ENCODE measurements at places on chromosomes 3 and 15.

DNA sequence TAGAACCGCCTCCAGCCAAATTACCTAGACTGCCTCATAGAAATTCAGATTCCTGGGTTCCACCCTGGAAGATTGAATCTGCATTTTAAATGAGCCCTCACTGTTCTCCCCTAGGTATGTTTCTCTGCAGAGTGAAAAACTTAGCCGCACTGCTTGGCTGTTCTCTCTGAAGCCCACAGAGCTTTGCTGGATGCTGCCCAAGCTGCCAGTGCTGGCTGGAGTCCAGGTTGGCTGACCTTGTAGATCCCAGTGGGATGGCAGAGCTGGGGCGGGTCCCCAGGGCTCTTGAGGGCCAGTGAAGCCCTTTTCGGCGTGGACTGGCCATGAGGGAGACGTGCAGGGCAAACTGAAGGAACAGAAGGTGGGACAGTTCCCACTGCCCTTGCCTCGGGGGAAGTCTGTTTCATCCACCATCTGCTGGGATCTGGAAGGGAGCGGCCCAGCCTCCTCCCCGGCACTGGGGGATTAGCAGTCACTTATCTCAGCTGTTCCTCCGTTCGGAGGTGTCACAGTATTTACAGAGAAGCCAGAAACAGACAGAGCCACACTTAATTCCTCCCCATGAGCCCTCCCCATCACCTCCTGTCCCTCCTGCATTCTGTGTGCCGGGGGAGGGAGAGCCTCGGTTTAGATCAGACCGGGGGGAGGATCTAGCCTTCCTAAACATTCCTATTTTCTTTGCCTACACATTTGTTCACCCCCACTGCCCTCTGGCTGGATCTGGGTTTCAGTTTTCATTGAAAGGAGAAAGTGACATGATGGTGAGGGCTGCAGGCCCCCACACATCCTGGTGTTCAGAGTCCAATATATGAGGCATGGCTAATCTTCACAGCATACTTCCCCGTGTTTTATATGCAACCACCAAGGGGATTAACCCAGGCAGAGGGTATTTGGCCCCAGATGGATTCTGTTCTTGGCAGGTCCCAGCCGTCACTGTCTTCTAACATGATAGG, 4.1 kb upstream of the ACTC1 start:
- peak; percentile 74 for DNase-seq

GRCh38 chr3:33358172-33358781, 81.0 kb downstream of the FBXL2 start:
- DNase-seq: peak; percentile 36

GRCh38 chr3:151925876-151926275, 52.4 kb downstream of the SUCNR1 start:
- DNase-seq: no peak

DNA sequence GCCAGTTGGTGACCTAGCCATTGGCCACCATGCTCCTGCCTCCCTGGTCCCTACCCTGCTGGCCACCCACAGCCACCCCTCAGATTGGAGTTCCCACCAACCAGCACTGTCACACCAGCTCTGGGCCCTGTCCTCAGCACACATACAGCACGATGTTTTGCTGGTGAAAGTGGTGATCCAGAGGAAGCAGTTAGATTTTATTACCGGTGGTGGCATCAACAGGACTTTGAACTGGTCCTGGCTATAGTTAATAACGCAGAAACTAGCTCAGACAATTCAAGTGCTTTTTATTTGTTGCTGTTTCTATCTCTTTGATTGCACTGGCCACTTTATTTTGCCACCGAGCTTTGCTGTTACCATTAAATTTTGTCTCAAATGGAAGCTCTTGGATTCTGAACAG, 16.4 kb upstream of the KLHL24 start:
- DNase-seq: no peak

- DNase-seq: no peak
Measured at GRCh38 chr15:52124270-52124880, 11.8 kb upstream of the BCL2L10 start.

- no peak for DNase-seq
Measured at GRCh38 chr3:94520364-94520763, 457.5 kb downstream of the NSUN3 start.

- no peak for DNase-seq
Measured at GRCh38 chr15:56931639-56932508, 13.4 kb downstream of the TCF12 start.

DNA sequence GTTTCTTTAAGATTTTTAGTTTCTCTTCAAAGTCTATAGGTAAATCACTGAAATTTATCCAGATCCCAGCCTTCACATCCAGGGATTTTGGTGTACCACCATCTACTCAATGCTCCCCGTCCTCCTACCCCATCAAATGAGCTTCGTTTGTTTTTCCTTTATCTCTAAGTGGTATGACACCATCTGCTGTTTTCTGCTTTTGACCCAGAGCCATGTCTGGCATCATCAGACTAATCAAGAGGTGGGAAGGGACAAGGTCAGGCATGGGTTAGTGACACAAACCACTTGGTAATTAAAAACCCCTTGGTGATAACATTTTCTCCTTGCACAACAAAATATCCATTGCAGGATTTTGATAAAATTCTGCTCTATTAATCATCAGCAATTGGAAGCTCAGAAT, 92.7 kb upstream of the GOLGA8J start:
- no peak for DNase-seq

GRCh38 chr3:49674497-49674983, 389 bp downstream of the APEH start:
- no peak for DNase-seq

GRCh38 chr3:31634476-31634875, 101.8 kb downstream of the STT3B start:
- no peak for DNase-seq

- no peak for DNase-seq
Measured at GRCh38 chr3:143356839-143357238, 237.3 kb downstream of the CHST2 start.

DNA sequence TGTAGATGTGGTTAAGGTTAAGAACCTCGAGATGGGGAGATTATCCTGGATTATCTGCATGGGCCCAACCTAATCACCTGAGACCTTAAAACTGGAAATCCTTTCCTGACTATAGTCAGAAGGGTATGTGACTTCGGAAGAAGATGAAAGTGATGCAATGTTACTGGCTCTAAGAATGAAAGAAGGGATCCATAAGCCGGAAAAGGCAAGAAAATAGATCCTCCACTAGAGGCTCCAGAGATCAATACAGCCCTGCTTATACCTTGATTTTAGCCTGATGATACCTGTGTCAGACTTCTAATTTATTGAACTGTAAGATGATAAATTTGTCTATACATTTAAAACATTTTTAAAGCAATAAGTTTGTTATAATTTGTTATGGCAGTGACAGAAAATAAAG, 21.5 kb upstream of the GASK1A start:
- DNase-seq: no peak

DNA sequence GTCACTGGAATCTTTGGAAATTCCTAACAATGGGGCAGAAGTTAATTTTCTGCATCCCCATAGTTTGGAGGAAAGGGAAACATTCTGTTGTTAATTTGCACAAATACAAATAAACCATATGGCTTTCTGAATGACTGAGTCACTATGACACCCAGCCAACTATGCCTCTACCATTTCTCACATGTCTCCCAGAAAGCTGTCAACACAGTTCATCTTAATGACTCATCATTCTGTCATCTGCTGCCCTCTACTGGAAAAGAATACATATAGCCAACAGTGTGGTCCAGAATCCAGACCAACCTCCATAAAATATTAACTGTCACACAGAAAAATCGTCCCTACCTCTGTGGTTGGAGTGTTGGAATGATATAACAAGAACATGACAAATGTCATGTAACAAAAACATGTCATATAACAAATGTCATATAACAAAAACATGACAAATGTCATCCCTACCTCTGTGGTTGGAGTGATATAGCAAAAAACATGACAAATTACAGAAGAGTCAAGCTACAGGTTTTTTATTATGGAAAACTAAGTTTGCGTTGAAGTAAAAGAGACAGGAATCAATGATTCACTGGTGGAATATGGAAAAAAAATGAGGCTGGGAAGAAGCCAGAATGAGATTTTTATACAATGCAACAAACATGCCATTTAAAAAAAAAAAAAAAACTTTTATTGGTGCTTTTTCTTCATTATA, 47.7 kb upstream of the GYG1 start:
- no peak for DNase-seq

GRCh38 chr3:62276658-62277180, 96.6 kb downstream of the FEZF2 start:
- no peak for DNase-seq

DNA sequence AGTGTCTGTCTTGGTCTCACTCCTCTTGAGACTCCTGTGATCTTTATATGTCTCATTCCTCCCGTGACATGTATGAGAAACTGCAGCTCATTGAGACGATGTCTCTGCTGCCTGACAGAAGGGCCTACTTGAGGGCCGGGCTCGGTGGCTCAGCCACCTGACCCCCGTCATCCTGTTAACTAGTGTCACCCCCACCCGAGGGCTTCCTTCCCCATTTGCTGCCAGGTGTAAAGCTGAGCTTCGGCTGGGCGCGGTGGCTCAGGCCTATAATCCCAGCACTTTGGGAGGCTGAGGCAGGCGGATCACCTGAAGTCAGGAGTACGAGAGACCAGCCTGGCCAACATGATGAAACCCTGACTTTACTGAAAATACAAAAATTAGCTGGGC, 12.7 kb downstream of the SEMA4B start:
- DNase-seq: no peak

GRCh38 chr3:150213577-150213976, 194.5 kb upstream of the TSC22D2 start:
- DNase-seq: no peak

GRCh38 chr3:129576514-129577352, 29.7 kb downstream of the PLXND1 start:
- peak; percentile 63 for DNase-seq

GRCh38 chr3:179565496-179565895, 2.8 kb downstream of the ACTL6A start:
- DNase-seq: no peak

DNA sequence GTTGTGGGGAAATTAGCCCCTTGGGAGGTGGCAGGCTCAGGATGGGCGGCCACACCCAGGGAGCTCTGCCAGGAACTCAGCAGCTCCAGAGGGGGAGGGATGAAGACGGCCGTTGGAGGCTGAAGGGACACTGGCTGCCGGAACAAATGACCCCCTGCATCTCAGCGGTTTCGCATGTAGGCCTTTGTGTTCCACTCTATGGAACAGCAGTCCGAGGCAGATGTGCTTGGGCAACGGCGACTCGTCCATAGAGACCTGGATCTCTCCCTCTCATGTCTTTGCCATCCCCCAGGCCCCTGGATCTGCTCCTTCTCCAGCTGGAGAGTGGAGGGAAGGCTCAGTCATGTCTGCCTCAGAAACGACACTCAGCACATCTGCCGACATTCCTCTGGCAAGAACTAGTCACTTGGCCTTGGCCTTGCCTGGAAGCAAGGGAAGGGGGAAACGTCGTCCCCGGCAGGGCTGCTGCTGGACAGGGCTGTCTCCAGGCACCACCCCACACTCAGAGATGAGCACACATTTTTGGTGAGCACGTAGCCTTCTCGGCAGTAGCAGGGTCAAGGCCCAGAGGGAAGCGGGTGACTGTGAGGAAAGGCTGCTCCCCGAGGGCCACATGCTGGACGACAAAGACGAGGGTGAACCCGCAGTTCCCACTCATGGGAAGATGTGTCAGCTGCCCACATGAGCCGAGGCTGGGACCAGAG, 83.8 kb downstream of the ASB7 start:
- peak; percentile 82 for DNase-seq

DNA sequence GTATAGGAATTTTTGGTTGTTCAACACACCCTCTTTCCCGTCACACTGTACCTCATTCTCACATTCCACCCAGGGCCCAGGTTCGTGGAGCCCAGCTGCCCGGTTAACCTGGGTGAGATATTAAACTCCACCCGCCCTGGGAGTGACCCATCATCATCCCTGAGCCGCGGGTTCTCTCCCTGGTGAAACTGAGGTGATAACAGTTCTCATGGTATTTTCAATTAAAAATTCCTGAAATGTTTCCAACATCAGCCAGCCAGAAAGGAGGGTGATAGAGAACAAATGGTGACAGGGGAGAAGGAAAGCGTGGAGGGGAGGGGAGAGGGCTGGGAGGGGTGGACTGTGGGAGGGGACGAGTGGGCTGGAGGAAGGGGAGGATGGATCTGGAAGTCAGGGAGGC, 148.8 kb downstream of the ALDH1A2 start:
- DNase-seq: no peak

GRCh38 chr3:126017362-126017761, 48.4 kb downstream of the ROPN1B start:
- DNase-seq: no peak

- no peak for DNase-seq
Measured at GRCh38 chr3:7917443-7918151, 584.0 kb upstream of the LMCD1 start.
